Type B pancreatic cell (in vitro differentiated cells): ENCODE measurements at places on chromosomes 16 and 17. TPM values are rescaled to one million over a fixed set of nuclear protein-coding genes. Genes with fewer than 3 reads are reported as not detected.
A peak's percentile ranks its signal among the peaks of the same experiment; 100 is the strongest.

DNA sequence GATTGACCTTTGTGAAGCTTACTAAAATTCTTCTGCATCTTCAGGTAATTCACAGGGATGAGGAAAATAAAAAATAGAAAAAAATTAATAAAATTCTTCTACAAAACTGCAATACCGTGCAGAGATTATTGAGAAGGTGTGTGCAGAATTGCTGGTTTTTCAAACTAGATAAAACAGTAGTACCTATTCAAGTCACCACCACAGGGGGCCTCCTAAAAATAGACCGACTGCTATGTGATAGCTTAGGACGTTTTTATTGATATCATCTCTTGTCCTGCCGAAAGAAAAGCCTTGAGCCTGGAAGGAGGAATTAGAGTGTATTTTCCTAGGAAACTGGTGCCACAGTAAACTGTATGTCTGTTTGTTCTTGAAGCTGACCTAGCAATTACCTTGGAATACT lies 325.9 kb downstream of the ZFHX3 start:
- H3K27ac ChIP-seq = peak overlapping the region; percentile 72
- H3K27me3 ChIP-seq = no peaks in the 10 kb centered on the region
- no peaks in the 10 kb centered on the region for H3K36me3 ChIP-seq
- DNase-seq = no peak

- H3K27me3 ChIP-seq = no peaks in the 10 kb centered on the region
- H3K27ac ChIP-seq = peak overlapping the region; percentile 57
- DNase-seq = no peak
Measured at GRCh38 chr16:81073560-81074330, 3.3 kb downstream of the C16orf46 start.

- H3K27me3 ChIP-seq = no peaks in the 10 kb centered on the region
- no peak overlapping the region for H3K4me3 ChIP-seq
- no peaks in the 10 kb centered on the region for H3K36me3 ChIP-seq
- H3K4me1 ChIP-seq = peaks cover 4% of the 10 kb centered on the region
Measured at GRCh38 chr17:69098625-69099024, 37.9 kb upstream of the ABCA9 start.

DNA sequence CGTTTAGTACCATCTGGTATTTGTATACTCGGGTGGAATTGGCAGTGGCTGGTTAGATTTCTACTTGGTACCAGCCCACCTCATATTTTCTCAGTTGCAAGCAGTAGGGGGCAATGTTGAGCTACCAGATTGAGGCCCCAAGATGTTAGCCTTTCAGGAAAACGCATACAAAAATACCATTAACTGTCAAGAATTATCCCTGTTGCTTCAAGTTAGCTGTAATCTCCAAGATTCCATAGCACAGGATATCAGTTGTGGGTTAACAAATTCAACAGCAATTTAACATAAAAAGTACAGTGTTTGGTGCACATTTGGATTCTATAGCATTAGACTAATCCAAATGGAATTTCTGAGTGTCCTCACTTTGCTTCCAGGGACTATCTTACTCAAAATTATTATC lies 188.2 kb downstream of the FTO start:
- peaks cover 5% of the 10 kb centered on the region for H3K36me3 ChIP-seq
- no peak for DNase-seq
- H3K27me3 ChIP-seq = peaks cover 3% of the 10 kb centered on the region

DNA sequence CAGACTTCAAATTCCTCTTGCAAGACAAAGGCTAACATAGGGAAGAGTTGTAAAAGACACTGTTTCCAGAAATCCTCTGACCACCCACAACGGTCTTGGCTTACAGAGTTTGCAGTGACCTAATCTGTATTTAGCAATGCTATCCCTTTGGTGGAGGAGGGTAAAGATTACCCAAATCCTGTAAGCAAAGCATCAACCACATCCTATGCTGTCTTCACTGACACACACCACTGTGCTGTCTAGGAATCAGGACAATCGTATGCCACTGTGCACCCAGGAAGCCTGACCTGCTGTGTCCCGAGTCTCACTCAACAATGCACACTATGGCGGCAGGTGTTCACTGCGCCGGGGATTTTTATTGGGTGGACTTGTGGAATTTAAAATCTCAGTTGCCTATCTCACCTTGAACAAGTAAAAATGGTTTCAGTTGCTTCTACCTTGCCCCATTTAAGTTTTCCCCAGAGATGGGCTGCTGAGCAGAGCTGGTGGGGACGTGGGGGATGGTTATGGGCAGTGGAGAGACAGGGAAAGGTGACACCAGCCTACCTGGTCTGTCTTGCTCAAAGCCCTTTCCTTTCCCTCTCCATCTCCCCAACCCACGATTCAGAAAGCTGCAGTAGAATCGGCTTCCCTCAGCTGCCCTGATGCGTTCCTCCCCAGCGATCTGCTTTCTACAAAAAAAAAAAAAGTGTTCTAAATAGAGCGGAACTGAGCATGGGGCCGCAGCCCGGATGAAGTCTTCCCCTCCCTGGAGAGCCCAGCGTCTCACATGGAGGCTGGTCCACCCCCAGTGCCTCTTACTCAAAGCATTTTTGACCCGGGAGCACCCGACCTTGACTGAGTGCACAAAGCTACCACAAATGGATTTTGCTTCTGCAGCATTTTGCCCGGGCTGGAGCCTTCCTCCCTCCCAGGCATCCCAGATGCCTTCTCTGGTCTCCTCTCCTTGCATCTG lies 271.5 kb downstream of the SOX9 start:
- peaks cover 4% of the 10 kb centered on the region for H3K36me3 ChIP-seq
- peaks cover 52% of the 10 kb centered on the region for H3K4me1 ChIP-seq
- no peak for DNase-seq
- peaks cover 4% of the 10 kb centered on the region for H3K27me3 ChIP-seq
- H3K4me3 ChIP-seq = no peak overlapping the region

- H3K4me1 ChIP-seq = peaks cover 3% of the 10 kb centered on the region
- no peaks in the 10 kb centered on the region for H3K27me3 ChIP-seq
- no peaks in the 10 kb centered on the region for H3K36me3 ChIP-seq
Measured at GRCh38 chr16:88810912-88811768, 588 bp downstream of the APRT start.

DNA sequence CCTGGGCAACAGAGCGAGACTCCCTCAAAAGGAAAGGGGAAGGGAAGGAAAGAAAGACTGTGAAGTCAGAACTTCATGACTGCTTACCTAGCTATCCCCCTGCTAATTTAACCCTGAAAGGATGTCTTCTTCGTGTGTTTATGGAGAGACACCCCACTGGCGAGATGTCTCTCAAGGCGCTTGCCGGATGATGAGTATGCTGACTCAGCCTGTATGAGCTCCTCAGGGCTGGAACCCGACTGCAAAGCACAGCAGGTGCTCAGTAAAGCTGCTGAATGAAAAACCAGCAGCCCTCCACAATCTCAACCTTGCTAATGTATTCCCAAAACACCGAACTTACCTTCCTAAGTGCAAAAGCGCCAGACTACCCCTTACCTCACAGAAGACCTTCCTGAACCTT lies 2.3 kb downstream of the ANKFY1 start:
- peak overlapping the region; percentile 89 for H3K4me3 ChIP-seq
- H3K27ac ChIP-seq = peak overlapping the region; percentile 58
- DNase-seq = no peak

- no peak overlapping the region for H3K27ac ChIP-seq
- no peak for DNase-seq
- H3K4me1 ChIP-seq = peaks cover 9% of the 10 kb centered on the region
- H3K27me3 ChIP-seq = no peaks in the 10 kb centered on the region
- no peak overlapping the region for H3K4me3 ChIP-seq
Measured at GRCh38 chr16:53664724-53665345, 38.8 kb downstream of the RPGRIP1L start.

DNA sequence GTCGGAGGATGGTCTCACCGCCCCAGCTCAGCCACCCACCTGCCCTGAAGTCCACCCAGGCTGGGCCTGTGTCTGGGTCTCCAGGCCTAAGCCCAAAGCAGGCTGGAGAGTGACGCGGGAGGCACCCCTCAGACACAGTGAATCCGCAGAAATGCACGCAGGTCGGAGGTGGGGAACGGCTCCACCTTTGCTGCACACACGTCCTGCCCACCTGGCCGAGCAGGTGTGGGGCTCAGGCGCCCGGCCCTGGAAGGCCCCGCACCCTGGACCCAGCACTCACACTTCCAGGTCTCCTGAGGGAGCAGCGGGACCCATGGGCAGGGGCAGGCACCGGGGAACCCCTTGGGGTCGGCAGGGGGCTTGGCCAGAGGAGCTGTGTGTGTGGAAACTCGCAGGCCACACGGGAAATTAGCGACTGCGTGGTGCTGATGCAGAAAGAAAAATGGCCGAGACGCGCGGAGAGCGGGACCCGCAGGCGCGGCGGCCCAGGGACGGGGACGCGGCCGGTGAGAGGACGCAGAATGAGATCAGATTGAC lies 10.7 kb downstream of the CYBC1 start:
- no peaks in the 10 kb centered on the region for H3K4me1 ChIP-seq
- H3K36me3 ChIP-seq = no peaks in the 10 kb centered on the region
- no peak overlapping the region for H3K27ac ChIP-seq
- no peak overlapping the region for H3K4me3 ChIP-seq
- DNase-seq = no peak

DNA sequence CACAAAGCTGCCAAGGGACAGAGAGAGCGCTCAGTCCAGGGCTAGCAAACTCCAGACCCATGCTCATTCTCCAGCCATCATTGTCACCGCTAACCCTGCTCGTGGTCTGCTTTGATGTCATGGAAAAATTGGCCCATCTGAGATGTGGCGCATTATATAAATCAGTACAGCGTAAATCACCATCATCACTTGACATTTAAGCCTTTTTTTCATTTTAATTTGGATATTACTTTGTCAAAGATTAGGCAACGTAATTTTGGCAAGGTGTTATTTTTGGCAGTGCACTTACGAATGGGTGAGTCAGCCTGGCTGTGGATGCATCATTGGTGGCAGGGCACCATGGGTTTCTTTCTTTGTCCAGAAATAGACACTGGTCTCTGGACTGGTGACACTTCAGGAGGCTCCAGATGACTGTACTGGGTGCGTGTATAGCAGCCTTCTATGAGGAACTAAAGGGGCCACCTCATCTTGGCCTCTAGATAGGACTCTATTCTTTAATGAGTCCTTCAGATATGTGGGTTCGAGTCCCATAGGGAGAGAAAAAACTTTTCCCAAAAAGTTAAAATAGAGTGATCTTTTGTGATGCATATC lies 166.3 kb downstream of the MSI2 start:
- H3K36me3 ChIP-seq = peaks cover 12% of the 10 kb centered on the region
- no peak overlapping the region for H3K4me3 ChIP-seq
- H3K4me1 ChIP-seq = peaks cover 43% of the 10 kb centered on the region
- H3K27ac ChIP-seq = no peak overlapping the region
- no peak for DNase-seq

- no peak overlapping the region for H3K4me3 ChIP-seq
- H3K27me3 ChIP-seq = peaks cover 17% of the 10 kb centered on the region
- DNase-seq = peak; percentile 22
- H3K27ac ChIP-seq = no peak overlapping the region
Measured at GRCh38 chr17:50029185-50029584, 26.7 kb upstream of the ITGA3 start.

GRCh38 chr16:11670171-11671131 lies 2.2 kb downstream of the SNN start:
- no peak for DNase-seq
- H3K4me3 ChIP-seq = peak overlapping the region; percentile 88
- H3K27me3 ChIP-seq = no peaks in the 10 kb centered on the region
- H3K27ac ChIP-seq = peak overlapping the region; percentile 48
- no peaks in the 10 kb centered on the region for H3K36me3 ChIP-seq

DNA sequence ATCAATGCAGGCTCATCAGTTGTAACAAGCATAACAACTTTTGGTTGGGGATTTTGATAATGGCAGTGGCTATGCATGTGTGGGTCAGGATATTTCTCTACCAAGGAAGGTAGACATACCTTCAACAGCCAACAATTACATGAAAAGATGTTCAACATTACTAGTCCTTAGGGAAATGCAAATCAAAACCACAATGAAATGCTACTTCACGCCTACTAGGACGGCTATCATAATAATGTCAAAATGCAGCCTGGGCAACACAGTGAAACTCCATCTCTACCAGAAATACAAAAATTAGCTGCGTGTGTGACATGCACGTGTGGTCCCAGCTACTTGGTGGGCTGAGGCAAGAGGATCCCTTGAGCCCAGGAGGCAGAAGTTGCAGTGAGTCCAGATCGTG lies 7.3 kb upstream of the SLC5A10 start:
- H3K36me3 ChIP-seq = no peaks in the 10 kb centered on the region
- DNase-seq = no peak
- no peak overlapping the region for H3K27ac ChIP-seq
- H3K4me1 ChIP-seq = peaks cover 5% of the 10 kb centered on the region
- H3K27me3 ChIP-seq = peaks cover 9% of the 10 kb centered on the region

DNA sequence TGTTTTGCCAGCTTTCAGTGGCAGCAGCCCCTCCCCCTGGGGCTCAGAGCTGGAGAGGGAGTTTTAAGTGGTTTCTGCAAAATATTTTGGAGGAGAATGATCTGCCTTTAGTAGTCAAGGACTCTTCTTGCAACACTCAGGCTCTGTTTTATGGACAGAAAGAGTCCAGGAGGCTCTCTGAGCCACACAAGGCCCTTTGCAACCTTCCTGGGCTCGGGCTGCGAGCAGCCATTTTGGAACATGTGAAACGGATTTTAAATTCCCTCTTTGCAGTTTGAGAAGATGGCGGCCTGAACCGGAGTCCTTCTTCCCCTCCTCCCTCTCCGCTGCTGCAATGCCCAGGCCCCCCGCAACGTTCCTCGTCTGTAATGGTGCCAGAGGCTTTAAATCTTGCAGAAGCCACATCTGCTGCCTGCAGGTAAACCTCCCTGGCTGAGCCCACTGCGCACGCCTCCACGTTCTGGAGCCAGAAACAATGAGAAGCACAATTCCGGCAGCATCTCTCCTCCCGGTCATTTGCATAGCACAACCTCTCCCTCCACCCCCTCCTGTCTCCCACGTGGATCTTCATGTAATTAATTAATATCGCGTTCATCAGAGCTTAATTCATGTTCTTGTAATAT lies 386.1 kb downstream of the SEC14L1 start:
- no peak overlapping the region for H3K4me3 ChIP-seq
- no peaks in the 10 kb centered on the region for H3K4me1 ChIP-seq
- no peak for DNase-seq
- peaks cover 27% of the 10 kb centered on the region for H3K27me3 ChIP-seq

KRT31 gene
- total RNA-seq = 0.79 TPM in 1 of 2 replicates, not detected in the other

ENO3 gene
- 4.8 and 24.0 TPM in 2 replicates for total RNA-seq

PER1 gene
- 31.0 and 33.2 TPM in 2 replicates for total RNA-seq

USB1 gene
- total RNA-seq = 39.7 and 42.9 TPM in 2 replicates

RNF222 gene
- total RNA-seq = 0.24 and 1.1 TPM in 2 replicates
